CD8-positive, alpha-beta memory T cell (primary cell): ENCODE measurements at places on chromosomes 3 and 15. TPM values are rescaled to one million over a fixed set of nuclear protein-coding genes. Genes with fewer than 3 reads are reported as not detected.

Gene BBX
- total RNA-seq: 54.0 TPM

Gene RAD51
- 54.3 TPM for total RNA-seq

Gene ZNF774
- 0.50 TPM for total RNA-seq

Gene CSPG5
- 0.53 TPM for total RNA-seq

- peak; percentile 85 for DNase-seq
- peaks cover 50% of the 10 kb centered on the region for H3K36me3 ChIP-seq
- peak overlapping the region; percentile 65 for H3K27ac ChIP-seq
- H3K27me3 ChIP-seq: no peaks in the 10 kb centered on the region
- H3K4me1 ChIP-seq: peaks cover 57% of the 10 kb centered on the region
Measured at GRCh38 chr15:74799856-74800558, 12.6 kb upstream of the LMAN1L start.

- H3K4me3 ChIP-seq: no peak overlapping the region
- H3K4me1 ChIP-seq: no peaks in the 10 kb centered on the region
- no peaks in the 10 kb centered on the region for H3K36me3 ChIP-seq
- DNase-seq: no peak
- no peaks in the 10 kb centered on the region for H3K27me3 ChIP-seq
- no peak overlapping the region for H3K27ac ChIP-seq
Measured at GRCh38 chr3:117762621-117763037, 1053.0 kb downstream of the TUSC7 start.

DNA sequence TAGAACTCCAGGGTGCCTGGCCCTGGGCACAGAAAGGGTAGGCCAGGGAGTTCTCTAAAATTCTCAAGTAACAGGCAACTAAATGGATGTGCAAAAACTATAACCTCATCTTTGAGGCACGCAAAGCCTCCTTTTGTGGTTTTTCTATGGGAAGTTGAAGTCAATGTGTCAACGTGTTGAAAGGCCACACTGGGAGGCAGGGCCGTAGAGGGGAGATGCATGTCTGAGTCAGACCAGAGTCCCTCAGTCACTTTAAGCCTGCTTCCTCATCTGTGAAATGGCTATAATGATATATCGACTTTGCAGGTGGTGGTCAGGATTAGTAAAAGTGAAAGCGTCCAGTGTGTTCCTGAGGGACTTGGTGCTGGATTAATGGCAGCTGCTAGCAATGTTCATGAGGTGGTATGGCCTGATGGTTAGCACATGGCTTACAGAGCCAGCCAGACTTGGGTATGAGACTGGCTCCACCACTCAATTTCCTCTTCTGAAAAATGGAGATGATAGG lies 17.0 kb downstream of the TGM5 start:
- no peaks in the 10 kb centered on the region for H3K27me3 ChIP-seq
- H3K27ac ChIP-seq: no peak overlapping the region
- H3K36me3 ChIP-seq: no peaks in the 10 kb centered on the region
- peaks cover 7% of the 10 kb centered on the region for H3K4me1 ChIP-seq

DNA sequence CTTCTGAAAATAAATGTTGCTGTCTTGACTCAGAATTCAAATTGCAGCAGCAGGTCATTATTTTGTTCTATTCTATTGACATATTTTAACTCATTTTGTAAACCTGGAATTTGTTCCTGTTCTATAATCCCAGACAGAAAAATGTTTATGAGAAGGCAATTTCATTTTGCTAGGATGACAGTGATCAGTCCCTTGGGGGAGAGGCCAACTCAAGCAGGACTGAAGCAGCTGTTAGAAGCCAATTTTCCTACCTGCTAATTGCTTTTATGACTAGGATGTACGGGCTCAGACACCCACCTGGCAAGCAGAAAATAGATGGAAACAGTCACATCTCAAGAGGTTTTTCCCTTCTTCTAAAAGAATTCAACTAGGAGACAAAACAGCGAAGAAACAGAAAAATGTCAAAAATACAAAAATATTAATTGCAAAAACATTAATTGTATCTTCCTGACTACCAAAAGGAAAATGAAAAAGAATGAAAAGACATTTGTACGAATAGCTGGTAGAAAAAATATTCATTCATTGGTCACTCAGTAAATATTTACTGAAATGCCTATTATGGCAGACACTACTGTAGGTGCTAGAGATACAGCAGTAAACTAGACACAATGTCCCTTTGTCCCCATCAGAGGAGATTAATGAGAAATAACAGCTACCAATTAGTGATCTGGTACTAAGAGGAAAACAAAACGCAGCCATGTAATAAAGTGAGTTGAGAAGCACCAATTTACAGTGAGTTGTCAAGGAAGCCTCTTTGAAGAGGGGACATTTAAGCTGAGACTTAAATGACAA lies 73.5 kb downstream of the PEAK1 start:
- no peak for DNase-seq
- H3K27me3 ChIP-seq: no peaks in the 10 kb centered on the region
- no peak overlapping the region for H3K27ac ChIP-seq
- H3K4me3 ChIP-seq: no peak overlapping the region

GRCh38 chr3:136434429-136434828 lies 184.3 kb downstream of the PCCB start:
- DNase-seq: no peak
- H3K27me3 ChIP-seq: no peaks in the 10 kb centered on the region
- no peaks in the 10 kb centered on the region for H3K36me3 ChIP-seq
- no peak overlapping the region for H3K4me3 ChIP-seq

GRCh38 chr3:38916706-38917105 lies 100.7 kb upstream of the SCN10A start:
- H3K4me3 ChIP-seq: no peak overlapping the region
- no peaks in the 10 kb centered on the region for H3K36me3 ChIP-seq
- no peaks in the 10 kb centered on the region for H3K27me3 ChIP-seq

- no peaks in the 10 kb centered on the region for H3K27me3 ChIP-seq
- peak; percentile 92 for DNase-seq
- peaks cover 44% of the 10 kb centered on the region for H3K4me1 ChIP-seq
- H3K4me3 ChIP-seq: peak within 1 kb of the TSS; percentile 78
- H3K36me3 ChIP-seq: no peaks in the 10 kb centered on the region
- H3K27ac ChIP-seq: peak within 1 kb of the TSS; percentile 99
Measured at GRCh38 chr3:113745756-113746547, at the start of gene NAA50. Gene NAA50, minus strand, starts transcription at chr3:113746249. Its CDS starts 300 bp downstream, at chr3:113745949.

- no peak overlapping the region for H3K27ac ChIP-seq
- no peak for DNase-seq
- H3K4me1 ChIP-seq: no peaks in the 10 kb centered on the region
- no peaks in the 10 kb centered on the region for H3K36me3 ChIP-seq
Measured at GRCh38 chr15:61063875-61064320, 165.2 kb downstream of the RORA start.

GRCh38 chr15:66713843-66714508 lies 11.9 kb downstream of the SMAD6 start:
- no peaks in the 10 kb centered on the region for H3K36me3 ChIP-seq
- DNase-seq: no peak
- no peak overlapping the region for H3K27ac ChIP-seq

DNA sequence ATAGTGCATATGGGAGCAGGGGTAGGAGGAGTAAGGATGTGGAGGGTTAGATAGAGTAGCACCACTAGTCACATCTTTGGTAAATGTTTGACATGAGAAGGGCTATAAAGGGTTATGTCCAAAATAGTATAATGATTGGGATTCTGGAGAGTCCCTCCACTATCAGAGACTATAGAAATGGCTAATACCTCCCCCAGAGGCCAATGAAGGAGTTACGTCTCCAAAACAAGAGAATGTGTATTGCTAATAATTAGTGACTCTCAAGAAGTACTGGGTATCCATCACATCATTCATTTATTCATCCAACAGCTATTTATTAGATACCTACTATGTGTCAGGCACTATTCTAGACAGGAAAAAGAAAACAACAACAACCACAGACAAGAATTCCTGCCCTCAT lies 203.7 kb upstream of the UMPS start:
- no peaks in the 10 kb centered on the region for H3K4me1 ChIP-seq
- H3K27me3 ChIP-seq: peaks cover 3% of the 10 kb centered on the region
- DNase-seq: no peak
- no peak overlapping the region for H3K4me3 ChIP-seq
- H3K36me3 ChIP-seq: no peaks in the 10 kb centered on the region
- no peak overlapping the region for H3K27ac ChIP-seq

DNA sequence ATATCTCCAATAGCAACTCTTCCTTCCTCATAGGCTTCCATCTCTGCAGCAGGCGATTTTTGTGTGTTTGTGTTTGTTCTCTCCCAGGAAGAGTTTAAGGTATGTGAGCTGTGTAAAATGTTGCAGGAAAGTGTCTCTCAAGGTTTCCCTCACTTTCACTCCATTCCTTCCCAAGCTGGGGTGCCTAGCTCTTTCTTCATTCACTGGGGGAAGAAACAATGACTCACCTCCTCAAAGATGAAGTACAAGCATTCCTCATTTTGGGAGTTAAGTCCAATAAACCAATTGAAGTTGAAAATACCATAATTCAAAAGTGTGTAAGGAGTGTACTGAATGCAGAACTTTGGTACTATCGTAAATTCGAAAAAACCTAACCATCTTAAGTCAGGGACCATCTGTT lies 422.7 kb upstream of the CFAP20DC start:
- no peaks in the 10 kb centered on the region for H3K36me3 ChIP-seq
- no peak for DNase-seq
- no peak overlapping the region for H3K4me3 ChIP-seq
- H3K27me3 ChIP-seq: no peaks in the 10 kb centered on the region
- H3K27ac ChIP-seq: no peak overlapping the region

DNA sequence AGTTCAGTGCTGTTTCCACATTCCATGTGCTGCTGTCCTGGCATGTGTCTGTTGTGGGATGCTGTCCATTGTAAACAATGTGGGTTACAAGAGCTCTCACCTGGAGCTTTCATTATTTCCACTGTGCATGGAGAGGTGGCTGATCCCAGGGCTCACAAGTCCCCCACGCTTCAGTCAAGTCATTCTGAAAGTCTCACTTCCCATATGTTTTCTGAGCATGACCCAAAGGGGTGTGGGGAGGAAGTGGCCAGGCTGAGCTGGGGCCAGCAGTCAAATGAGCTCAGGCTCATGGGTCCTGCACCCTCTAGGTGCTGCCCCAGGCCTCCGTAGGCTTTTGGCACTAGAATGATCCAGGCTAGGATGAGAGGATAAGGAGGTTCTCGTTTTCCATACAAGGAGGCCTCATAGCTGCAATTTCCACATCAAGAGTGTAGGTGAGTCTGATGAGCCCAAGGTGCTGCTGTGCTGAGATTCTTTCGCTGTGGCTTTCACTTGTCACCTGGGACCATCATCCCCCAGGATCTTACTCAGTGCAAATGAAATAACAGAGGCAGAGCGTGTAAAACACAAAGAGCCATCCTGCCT lies 22.0 kb downstream of the STARD5 start:
- H3K4me3 ChIP-seq: peak overlapping the region; percentile 85
- H3K27me3 ChIP-seq: no peaks in the 10 kb centered on the region
- H3K36me3 ChIP-seq: peaks cover 89% of the 10 kb centered on the region
- no peak overlapping the region for H3K27ac ChIP-seq
- DNase-seq: no peak
- peaks cover 64% of the 10 kb centered on the region for H3K4me1 ChIP-seq

DNA sequence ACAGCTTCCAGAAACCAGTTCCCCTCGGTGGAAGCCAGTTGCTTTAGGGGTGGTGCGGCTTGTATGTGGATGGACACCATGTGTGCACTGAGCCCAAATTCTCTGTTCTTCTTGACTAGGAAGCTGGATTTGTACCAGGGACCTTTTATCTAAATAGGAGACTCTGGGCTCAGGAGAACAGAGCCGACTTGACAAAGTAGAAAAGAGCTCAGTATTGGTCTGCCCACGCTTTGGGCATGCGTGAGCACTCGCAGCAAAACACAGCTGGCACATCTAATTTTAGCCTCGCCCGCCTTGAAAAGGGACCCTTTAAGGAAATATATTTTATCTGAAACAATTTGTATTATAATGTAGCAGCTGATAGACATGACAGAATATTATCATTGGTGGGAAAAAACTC lies 1.1 kb upstream of the RBMS3 start:
- no peak overlapping the region for H3K27ac ChIP-seq
- H3K36me3 ChIP-seq: no peaks in the 10 kb centered on the region
- H3K4me1 ChIP-seq: no peaks in the 10 kb centered on the region
- H3K4me3 ChIP-seq: no peak overlapping the region
- DNase-seq: no peak

- no peaks in the 10 kb centered on the region for H3K4me1 ChIP-seq
- no peak for DNase-seq
- H3K4me3 ChIP-seq: no peak overlapping the region
- H3K36me3 ChIP-seq: no peaks in the 10 kb centered on the region
- H3K27ac ChIP-seq: no peak overlapping the region
Measured at GRCh38 chr3:107208100-107208499, 169.1 kb upstream of the CCDC54 start.

GRCh38 chr15:48946074-48946839 lies 17.5 kb downstream of the SHC4 start:
- no peak for DNase-seq
- no peaks in the 10 kb centered on the region for H3K36me3 ChIP-seq
- H3K4me1 ChIP-seq: no peaks in the 10 kb centered on the region

GRCh38 chr15:67832897-67833709 lies 6.7 kb downstream of the RNU6-1 start:
- H3K27ac ChIP-seq: no peak overlapping the region
- no peaks in the 10 kb centered on the region for H3K36me3 ChIP-seq
- DNase-seq: no peak
- peak overlapping the region; percentile 25 for H3K4me3 ChIP-seq

DNA sequence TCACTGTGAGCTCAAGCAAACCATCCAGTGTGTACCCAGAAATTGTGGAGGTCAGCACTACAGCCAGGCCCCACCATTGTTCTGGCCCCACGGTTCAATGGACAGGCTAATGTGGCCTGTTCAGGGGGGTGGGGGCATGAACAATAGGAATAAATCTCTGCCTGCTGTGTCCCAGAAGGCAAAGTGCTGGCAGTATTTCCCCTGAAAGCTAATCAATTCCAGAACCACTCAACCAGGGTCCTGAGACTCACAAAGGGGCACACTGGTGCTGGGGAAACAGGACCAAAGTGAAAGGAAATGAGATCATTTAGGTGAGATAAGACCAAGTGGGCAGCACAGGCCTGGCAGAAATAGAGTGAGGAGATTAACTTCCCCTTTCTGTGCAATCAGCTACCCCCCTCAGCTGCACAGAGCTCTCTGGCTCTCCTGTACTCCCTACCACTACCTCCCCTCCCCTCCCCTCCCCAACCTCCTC lies 11.5 kb downstream of the CRYGS start:
- peaks cover 24% of the 10 kb centered on the region for H3K4me1 ChIP-seq
- H3K36me3 ChIP-seq: no peaks in the 10 kb centered on the region
- no peak overlapping the region for H3K4me3 ChIP-seq
- no peak for DNase-seq
- no peaks in the 10 kb centered on the region for H3K27me3 ChIP-seq

DNA sequence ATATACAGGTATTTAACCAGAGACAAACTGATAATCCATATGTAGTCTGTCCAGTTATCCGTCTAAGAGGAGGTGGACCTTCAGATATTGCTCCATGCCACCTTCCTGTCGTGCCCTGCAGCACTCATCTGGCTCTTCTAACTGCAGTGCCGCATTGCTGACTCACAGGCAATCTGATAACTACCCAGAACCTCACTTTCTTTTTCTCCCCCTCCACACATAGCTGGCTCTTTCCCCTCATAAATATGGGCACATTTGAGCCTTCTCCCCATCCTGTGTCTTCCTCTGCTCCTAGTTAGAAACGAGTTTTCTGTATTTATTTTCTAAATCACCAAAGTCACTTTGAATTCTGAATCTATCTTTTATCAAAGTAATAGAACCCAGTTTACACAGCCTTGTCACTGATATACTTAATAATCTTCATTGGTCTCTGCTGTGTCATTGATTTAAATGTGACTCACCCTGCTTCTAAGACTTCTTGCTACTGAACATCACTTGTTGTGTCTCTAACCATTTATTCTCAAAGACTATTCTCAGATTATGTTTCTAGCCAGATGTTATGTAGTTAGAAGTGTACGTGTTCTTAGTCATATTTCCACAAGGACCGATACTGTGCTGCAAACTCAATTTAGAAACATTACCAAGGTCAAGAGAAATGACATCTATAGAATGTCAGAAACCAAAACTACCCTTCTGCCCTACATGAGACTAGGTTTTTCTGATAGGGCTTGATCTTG lies 17.4 kb upstream of the KCNMB2 start:
- H3K36me3 ChIP-seq: no peaks in the 10 kb centered on the region
- no peak overlapping the region for H3K4me3 ChIP-seq
- H3K27me3 ChIP-seq: no peaks in the 10 kb centered on the region
- no peak for DNase-seq
